ENCODE measurements at places on chromosomes 5 and 9.

GRCh38 chr5:36692791-36693763 is 86.7 kb downstream of the SLC1A3 start:
- DNase-seq, result peak; percentile 67

DNA sequence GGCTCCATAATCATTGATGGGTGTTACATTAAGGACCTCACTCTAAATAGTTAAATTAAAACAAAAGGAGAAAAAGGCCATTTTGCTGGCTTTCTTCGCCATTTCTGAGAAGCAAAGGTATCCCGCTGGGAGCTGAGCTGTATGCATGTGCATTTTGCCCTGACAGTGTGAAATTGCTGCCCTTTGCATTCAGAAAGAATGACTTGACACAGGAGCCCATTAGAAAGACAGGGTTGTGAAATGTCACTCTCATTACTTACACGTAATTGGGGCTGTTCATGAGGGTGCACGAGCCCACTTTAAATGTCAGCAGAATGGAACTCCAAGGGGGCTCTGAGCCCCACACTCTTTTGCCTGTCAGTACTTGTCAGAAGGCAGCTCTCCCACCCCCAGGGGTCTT is 85.0 kb downstream of the SEMA4D start:
- DNase-seq, result no peak

- no peak for DNase-seq
Observed at GRCh38 chr5:142911775-142912174, 141.6 kb downstream of the ARHGAP26 start.

- DNase-seq, result peak; percentile 63
Observed at GRCh38 chr9:129023036-129023907, 4.9 kb downstream of the SH3GLB2 start.

DNA sequence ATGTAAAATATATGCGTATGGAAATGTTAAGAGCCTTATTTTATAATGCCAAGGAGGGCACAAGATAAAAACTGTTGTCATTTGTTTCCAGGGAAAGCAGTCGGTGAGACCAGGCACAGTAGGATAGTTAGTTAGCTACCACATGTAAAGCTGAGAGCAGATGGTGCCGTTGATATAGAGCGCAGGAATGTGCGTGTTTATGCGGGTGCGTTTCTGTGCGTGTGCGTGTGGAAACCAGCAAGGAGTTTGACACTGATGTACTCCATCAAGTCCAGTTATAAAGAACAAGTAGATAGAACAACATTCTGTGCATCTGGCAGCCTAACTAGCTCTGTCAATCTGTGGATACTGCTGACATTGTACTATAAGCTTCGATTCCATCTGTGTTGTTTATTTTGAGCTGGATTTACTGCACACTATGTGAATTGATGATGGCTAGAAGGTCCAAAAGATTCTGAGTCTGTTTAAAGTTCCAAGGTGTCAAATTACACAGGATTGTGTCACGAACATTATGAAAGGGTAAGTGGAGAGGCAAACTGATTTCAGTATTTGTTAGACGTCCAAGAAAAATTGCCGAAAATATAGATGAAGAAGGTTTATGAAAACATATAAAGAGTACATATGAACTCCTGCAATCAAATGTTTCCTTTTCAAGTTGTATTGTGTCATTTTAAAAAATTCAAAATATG is 494.9 kb upstream of the MEF2C start:
- peak; percentile 5 for DNase-seq

- peak; percentile 13 for DNase-seq
Observed at GRCh38 chr5:127235136-127235535, 55.5 kb upstream of the MEGF10 start.

Data from iris pigment epithelial cell (primary cell).